ENCODE measurements at places on chromosomes 6 and 20.

GRCh38 chr6:163355426-163355991, 59.0 kb upstream of the QKI start:
- no peak for DNase-seq

GRCh38 chr20:52103913-52104545, 87.5 kb downstream of the ZFP64 start:
- no peak for DNase-seq

DNA sequence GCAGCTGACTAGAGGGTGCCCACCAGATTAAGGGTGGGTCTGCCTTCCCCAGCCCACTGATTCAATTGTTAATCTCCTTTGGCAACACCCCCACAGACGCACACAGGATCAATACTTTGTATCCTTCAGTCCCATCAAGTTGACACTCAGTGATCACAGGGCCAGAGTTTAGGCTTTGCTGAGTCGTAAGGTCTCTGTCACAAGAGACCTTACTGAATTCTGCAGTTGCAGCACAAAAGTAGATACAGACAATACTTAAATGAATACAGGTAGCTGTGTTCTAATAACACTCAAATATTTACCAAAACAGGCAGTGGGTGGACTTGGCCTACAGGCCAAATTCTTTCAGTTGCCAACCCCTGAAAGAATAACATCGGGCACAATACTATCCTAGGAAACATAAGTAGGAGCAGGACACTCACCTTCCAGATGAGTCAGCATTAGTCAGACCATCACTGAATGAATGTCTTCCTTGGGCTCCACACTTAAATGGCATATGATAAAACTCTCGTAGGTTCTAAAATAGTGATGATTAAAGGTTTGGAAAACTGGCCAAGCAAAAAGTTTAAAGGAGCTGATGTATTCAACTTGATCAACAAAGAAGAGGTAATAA, 190.0 kb downstream of the UBE3D start:
- DNase-seq, result peak; percentile 64

DNA sequence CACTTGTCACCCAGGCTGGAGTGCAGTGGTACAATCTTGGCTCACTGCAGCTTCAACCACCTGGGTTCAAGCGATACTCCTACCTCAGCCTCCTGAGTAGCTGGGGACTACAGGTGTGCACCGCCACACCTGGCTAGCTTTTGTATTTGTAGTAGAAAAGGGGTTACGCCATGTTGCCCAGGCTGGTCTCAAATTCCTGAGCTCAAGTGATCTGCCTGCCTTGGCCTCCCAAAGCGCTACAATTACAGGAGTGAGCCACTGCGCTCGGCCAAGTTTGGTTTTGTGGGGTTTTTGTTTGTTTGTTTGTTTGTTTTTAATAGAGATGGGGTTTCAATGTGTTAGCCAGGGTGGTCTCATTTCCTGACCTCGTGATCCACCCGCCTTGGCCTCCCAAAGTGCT, 12.3 kb downstream of the LOC128125822 start:
- no peak for DNase-seq

GRCh38 chr20:39874049-39874893, 814.8 kb downstream of the MAFB start:
- peak; percentile 36 for DNase-seq

DNA sequence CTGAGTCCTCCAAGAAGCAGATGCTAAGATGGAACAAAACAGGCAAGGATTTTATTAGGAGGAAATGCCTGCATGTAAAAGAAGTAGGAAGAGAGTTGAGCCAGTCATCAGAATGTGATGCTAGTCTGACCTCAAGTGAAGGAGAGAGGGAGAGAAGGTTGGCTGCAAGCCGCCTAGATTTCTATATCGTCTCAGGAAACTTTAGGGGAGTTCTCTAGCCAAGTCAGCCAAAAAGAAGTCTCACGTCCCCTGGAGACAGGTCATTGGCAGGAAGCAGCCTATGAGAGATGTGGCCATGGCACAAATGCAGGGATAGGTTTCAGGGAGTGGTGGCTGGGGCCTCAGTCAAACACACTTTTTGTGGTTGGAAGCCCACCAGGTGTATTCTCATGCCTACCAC, 378.0 kb downstream of the CD109 start:
- DNase-seq, result no peak

All from LoVo (cell line).